ENCODE measurements at places on chromosomes 5 and 9. TPM values are rescaled to one million over a fixed set of nuclear protein-coding genes. Genes with fewer than 3 reads are reported as not detected.

DNA sequence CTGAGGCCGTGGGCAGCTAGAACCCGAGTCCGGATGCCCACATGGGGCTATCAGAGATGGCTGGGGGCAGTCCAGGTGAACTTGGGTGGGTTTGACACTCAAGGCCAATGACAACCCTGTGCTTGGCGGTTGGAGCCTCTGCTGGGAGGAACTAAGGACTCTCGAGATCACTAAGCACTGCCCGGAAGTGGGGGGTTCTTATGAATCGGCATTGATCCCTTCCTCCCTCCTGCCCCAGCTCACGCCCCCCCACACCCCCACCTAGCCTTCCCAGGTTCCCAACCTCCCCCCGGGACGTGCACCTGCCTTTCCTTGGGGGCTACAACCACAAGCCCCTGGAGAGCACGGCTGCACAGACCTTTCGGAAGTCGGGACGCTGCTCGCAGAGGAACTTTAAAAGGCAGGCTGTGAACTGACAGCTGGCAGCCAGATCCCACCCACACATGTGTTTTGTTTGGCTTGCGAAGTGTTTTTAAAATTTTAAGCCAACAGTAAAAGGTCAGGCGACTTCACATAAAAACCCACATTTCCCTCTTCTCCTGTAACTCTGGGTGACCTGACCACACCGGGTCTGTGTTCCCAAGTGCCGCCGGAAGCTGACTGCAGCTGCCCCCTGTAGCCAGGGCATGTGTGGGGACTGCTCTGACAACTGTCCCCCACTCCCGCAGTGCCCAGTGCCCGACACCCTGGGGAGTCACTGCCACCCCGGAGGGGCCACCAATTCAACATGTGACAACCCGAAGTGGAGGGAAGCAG, 5.1 kb upstream of the RALGDS start:
- peak; percentile 52 for DNase-seq

DNA sequence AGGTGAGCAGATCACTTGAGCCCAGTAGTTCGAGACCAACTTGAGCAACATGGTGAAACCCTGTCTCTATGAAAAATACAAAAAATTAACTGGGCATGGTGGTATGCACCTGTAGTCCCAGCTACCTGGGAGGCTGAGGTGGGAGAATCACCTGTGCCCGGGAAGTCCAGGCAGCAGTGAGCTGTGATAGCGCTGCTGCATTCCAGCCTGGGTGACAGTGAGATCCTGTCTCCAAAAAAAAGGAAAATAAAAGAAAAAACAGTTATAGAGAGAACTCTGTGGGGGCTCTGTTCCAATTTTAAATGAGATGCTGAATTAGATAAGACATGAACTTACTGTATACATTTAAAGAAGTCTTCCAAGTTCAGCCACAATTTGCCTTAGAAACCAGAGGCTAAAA, 44.2 kb downstream of the SLC38A9 start:
- no peak for DNase-seq

Gene GABRA1
- total RNA-seq = not detected

GRCh38 chr5:168147568-168148360, 143.7 kb upstream of the WWC1 start:
- DNase-seq = no peak

DNA sequence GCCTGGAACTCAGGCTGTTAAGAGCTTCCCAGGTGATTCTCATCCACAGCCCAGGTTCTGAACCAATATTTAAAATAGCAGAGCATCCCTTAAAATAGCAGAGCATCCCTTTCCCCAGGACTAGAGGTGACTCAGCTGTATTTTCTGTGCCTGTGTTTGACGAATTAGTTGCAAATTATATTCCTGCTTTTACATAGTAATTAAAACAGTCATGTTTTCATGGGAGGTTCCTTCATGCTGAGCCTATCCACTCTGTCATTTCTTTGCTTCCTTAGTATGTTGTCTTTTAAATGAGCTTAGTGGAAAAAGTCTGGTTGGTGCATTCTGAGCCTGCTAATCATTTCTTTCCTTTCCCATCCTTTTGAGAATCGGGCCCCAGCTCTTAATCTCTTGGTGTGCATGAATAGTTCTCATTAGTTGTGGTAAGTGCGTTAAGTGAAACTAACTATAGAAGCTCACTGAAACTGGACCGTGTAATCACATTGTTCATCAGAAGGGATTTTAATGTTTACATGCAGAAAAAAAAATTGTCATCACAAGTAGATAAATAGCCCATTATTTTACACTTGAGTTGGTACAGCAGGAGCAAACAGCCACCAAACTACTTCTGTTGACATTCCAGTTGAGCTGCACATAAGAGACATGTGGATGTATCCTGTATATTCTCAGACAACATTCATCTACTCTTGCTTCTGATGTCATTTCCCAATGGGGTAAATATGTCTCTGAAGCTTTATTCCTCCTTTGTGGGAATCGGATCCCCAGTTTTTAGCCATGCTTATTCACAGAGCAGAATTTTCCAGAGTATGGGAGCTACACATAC, 596.9 kb upstream of the WWC1 start:
- no peak for DNase-seq

GRCh38 chr5:54013556-54014194, 296.7 kb downstream of the ARL15 start:
- DNase-seq = no peak

Gene FAM221B
- total RNA-seq = not detected

- DNase-seq = no peak
These were observed 207.9 kb downstream of the CNTLN start for GRCh38 chr9:17342696-17343095.

- no peak for DNase-seq
These were observed 2.9 kb upstream of the PRRC2B start for GRCh38 chr9:131391020-131391419.

DNA sequence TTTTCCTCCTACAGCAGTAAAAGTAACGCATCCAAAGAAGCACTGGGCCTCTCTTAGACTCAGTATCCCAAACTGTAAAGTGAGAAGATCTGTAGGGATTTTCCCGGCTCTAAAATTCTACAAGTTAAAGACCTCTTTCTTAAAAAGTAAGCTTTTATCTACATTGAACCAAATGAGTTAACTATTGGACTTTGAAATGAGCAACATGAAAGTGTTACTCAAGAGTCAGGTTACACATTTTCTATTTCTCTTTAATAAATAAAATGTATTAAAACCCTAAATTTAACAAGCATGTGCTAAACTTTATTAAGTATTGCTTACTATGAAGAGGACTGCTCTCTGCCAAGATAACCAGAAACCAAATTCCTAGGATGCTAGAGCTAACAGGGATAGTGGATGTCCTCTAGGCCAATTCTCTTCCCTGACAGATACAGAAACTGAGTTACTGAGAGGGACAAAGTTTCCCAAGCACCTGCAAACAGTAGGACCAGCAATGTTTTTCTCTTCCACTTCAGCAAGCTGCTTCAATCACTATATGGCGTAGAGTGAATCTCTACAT, 21.7 kb downstream of the NFIB start:
- no peak for DNase-seq

Measured in SJCRH30 (cell line).